ENCODE measurements at places on chromosomes 1 and 21.
A peak's percentile ranks its signal among the peaks of the same experiment; 100 is the strongest.

DNA sequence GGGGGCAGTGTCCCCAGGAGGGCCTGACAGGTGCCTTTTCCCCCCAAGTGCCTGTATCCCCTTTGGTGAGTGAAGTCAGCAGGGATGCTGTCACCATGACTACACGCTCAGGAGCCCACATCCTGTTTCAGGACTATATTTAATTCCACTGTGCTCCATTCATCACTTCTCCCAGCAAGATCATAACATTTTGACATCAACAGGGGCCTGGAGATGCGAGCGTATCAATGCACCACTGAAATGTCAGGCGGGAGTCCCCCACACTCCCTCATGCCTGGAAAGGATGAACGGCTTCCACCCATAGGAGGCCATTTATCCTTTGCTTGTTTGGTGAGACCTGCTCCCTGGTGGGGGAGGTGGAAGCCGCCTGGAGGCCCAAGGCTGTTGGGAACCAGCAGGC is 119.1 kb downstream of the PTPRU start:
- DNase-seq: no peak

DNA sequence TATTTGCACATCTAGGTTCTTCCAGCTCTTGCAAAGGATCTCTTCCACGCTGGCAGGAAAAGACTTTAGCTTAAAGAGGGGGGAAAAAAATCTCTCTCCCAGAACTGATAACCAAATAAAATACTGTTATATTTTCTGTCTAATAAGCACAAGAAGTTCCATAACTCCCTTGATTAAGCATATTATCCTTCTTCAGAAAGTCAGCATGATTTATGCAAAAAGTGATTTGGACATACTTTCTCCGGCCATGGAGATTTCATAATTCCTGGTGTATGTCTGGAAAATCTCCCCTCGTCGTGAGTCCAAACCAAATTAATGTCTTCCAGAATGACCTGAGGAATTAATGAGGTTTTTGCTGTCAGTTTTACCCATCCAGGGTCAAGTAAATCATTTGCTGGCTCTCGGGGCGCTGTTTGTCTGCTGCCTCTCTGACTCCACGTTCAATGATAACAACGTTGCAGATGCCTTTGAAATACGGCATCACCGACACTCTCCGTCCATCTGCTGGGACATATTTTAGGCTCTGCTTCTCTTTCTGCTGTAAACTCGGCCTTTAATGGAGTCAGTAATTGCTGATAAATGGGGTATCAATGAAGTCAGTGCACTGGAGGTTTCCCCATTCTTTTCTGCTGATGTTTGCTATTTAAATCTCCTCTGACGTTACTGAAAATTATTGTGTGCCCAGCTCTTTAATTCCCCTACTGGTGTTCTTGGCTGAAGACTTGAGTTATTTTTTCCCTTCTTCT is 112.9 kb downstream of the HLX start:
- DNase-seq: no peak

DNA sequence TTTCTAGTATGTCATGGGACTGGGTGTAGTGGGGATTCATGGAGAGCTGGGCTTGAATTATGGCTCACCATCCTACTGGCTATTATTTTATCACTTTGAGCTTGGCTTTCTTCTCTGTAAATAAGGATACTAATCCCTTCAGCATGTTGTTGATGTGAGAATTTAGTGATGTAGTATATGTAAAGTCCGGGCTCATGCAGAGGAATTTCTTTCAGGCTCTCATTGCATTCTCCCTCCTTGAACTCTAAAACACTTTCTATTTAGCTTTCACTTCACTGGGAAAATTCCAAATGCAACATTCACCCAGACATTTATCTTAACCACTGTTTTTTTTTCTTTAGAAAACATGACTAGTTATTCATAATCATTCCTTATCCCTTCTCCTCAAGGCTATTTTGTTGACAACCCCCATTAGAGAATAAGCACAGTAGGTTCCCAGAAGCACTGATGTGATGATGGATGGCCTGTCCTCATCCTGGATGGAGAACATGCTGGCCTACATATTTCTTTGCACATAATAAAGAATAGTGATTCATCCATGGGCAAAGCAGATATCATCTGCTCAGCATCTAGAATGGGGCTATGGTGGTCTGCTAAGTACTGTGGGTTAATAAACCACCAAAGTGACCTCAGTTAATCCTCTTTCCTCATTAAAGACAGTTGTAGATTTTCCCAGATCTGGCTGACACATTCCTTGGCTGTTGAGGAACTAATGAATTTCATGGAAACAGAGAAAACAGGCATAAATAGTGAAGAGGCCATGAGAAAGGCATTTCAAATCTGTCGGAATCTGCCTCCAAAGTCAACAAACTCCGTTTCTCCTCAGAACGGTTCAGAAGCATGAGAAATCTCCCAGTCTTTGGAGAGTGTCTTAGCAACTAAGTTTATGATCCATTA is 68.0 kb upstream of the CYP2J2 start:
- no peak for DNase-seq

DNA sequence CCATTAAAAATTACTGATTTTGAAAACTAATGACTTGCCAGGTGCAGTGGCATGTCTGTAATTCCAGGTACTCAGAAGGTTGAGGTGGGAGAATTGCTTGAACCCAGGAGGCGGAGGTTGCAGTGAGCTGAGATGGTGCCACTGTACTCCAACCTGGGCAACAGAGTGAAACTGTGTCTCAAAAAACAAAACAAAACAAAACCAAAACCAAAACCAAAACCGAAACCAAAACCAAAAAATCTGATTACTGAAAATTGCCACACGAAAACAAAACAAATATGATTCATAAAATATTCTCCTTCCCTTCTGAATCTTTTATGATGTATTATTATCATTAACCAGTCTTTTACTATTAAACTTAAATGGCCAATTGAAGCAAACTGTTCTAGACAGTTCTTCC is 74.1 kb downstream of the SERINC2 start:
- no peak for DNase-seq

DNA sequence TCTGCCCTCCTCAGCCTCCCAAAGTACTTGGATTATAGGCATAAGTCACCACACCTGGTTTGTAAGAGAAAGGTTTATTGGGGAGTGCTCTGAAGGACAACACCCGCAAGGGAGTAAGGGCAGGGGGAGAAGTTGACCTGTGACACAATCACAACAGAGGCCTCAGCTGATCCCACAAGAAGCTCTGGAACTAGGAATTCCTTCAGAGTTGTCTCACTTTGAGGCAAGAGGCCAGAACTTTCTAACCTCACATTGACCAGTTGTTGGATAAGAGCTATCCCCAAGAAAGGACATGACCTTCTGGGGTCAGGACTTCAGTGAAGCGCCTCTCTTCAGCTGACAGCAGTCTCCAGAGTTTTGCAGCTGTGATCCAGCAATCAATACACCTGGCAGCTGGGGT is 27.4 kb upstream of the RC3H1 start:
- DNase-seq: no peak

- DNase-seq: no peak
These were observed 7.5 kb downstream of the KAZN start for GRCh38 chr1:14605945-14606344.

- DNase-seq: no peak
These were observed 96.9 kb upstream of the SGIP1 start for GRCh38 chr1:66437136-66437401.

GRCh38 chr1:63343922-63344321 is 21.6 kb downstream of the FOXD3 start:
- no peak for DNase-seq

GRCh38 chr1:66276218-66276617 is 257.7 kb upstream of the SGIP1 start:
- DNase-seq: no peak

DNA sequence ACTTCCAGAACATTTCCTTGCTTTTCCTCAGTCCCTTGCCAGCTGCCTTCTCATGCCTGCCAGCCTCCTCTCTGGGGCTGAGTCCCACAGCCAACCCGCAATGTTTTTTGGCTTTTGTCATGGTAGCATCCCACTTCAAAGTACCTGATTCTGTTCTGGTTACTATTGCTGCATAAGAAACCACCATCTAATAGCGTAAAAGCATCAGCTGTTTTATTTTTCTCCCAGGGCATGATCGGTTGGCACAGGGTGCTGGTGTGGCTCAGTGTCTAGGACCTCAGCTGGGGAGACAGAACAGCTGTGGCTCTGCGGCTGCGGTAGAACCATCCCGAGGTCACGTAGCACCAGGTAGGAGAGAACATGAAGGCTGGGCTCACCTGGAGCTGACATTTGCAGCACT is 8.9 kb upstream of the PRMT2 start:
- DNase-seq: no peak

- peak; percentile 96 for DNase-seq
These were observed 99.4 kb upstream of the JUN start for GRCh38 chr1:58883037-58883887.

GRCh38 chr1:12169442-12170135 is 2.8 kb downstream of the TNFRSF1B start:
- DNase-seq: no peak

DNA sequence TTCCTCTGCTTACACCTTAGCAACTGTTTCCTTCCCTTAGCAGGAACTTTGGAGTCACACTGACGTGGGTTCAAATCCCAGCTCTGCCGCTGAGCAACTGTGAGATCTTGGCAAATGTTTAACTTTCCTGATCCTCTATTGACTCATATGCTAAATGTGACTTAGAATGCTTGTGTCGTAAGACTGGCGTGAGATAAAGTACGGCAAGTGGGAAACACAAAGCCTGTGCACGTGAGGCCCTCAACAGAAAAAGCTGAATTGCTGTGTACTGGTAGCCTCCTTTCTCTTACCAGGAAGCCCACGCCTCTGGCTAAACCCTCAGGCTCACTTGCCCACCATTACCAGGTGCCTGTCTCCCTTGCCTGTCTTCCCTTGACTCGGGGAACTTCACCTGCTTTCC is 135.4 kb upstream of the TNR start:
- no peak for DNase-seq

GRCh38 chr1:89978755-89979154 is 16.2 kb upstream of the ZNF326 start:
- no peak for DNase-seq

DNA sequence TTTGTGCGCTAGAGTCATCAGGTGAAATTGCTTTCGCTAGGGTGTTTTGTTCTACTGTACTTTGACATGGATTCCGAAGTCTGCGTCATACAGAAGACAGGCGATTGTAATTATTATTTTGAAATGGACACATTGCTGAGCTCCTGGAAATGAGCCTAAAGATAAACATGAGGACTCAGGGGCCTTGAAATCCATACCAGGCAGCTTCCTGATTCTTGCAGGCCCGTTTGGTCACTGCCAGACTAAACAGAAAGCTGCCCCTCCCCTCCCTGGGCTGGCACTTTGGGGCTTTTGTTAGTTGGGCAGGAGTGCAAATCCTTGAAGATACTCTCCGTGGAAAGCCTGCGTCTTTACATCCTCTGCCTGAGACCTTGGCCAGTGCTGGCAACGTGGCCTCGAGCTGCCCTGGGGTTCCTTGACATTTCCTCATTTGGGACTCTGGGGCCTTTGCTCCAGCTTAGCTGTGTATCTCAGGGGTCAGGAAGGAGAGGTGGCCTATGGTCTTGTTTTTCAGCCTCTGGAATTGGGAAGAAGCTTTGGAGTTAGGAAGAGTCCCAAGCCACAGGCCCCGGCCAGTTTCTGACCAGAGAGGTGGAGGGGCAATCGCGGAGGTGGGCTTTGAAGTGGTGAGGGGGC is 26.9 kb upstream of the KCNE2 start:
- DNase-seq: no peak

DNA sequence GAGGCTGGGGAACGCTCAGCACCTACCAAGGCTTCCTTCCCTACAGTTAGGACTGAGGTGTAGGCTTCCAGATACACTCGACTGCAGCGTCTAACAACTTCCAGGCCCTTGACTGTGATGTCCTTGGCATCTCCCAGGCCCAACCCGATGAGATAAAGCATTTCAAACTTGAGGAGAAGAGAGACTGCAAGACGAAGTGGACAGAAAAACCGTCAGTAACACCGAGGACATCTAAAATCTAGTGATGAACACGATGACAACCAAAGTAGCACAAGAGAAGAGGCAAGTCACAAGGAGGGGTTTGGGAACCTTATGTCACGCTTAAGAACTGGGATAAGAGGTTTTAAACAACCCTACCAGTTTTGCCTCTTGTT is 314 bp downstream of the DPH5 start:
- peak; percentile 44 for DNase-seq

DNA sequence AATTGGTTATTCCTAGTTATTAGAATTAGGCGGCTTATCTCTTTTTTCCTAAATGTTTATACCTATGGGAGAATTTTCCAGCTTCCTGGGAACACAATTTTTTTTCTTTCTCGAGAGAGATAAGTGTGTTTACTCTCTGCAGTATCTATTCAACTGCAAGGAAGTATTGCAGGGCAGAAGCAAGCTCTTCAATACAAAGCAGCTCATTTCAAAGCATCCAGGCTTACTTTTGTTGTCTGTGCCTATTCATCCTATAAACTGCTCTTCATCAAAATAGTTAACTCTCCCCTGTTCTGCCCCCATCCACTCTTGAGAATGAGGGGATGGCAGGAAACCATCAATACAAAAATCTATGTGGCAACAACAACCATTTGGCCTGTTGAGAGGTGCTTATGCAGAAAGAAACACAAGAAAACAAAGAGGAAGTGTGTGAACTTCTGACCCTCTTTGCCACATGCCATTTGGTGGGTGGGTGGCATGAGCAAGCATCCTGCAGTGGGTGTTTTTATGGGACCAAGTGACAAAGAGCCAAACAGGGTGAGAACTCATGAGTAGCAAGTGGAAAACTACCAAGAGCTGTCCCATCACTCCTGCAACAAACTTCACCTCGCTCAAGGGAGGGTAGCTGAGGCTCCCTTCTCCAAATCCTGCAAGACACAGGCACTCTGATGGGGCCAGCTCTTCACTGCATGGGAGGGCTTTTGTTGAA is 50.6 kb upstream of the MRPS6 start:
- peak; percentile 75 for DNase-seq

DNA sequence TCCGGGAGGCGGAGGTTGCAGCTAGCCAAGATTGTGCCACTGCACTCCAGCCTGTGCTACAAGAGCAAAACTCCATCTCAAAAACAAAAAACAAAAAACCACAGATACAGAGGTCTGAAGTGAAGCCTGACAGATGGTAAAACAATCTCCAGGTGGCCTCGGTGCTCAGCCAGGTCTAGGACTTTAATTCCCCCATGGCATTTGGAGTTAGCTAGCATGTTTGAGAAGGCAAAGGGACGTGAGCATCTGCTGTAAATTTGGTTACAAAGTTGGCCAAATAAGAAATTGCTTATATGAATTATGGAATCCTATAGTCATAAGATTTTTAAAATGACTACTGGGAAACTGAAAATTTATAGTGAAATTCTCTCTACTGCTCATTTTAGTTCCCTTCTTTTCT is 98.3 kb upstream of the FMN2 start:
- DNase-seq: no peak

GRCh38 chr1:100448366-100448765 is 89.6 kb upstream of the GPR88 start:
- no peak for DNase-seq

GRCh38 chr1:117609471-117609911 is 3.6 kb downstream of the TENT5C start:
- DNase-seq: no peak

- no peak for DNase-seq
These were observed 45.6 kb upstream of the PGD start for GRCh38 chr1:10353282-10353681.

DNA sequence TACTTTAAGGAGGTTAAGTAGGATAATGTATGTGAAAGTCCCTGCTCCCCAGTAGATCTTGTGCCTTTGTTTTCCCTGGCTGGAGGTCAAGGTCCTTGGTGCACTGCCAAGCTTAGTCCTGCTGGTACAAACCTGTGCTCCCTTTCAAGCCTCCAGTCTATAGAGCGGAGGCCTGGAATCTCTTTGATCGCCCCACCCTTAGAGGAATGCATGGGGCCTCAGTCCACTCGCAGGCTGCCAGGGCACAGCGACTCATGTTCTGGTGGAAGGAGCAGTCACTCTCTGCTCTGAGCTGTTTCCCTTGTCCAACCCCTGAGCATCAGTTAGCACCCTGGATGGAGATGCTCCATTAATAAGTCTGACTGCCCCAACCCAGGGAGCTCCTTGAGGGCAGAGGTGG is 121.8 kb downstream of the HMGB4 start:
- no peak for DNase-seq
